Stimulated activated CD8-positive, alpha-beta memory T cell treated with anti-CD3 and anti-CD28 coated beads, Interleukin-15, amount 100 ng/mL, for 24 hours (primary cell): ENCODE measurements at places on chromosomes 13 and 19.
A peak's percentile ranks its signal among the peaks of the same experiment; 100 is the strongest.

- DNase-seq = no peak
These were observed 4.2 kb upstream of the MYH14 start for GRCh38 chr19:50199259-50199555.

DNA sequence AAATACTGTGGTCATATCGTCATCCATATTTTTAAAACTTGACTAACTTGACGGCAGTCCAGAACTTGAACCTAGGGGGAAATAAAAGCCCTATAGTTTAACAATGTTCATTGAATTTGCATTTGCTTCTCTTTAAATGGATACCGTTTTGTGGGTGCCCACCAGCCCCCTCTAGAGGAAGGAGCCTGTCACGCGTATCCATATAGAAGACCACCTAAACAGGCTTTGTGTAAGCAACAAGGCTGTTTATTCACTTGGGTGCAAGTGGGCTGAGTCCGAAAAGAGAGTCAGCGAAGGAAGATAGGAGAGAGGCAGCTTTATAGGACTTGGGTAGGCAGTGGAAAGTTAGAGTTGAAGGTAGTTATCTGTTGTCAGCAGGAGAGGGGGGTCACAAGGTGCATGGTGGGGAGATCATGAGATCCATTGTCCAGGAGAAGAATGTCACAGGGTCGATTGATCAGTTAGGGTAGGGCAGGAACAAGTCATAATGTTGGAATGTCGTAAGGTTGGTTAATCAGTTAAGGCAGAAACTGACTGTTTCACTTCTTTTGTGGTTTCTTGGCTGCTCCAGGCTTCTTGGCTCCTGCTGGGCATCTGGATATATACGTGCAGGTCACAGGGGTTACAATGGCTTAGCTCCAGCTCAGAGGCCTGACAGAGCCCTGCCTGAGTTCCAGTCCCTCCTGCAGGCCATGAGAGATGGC, 42.5 kb upstream of the ANKRD10 start:
- DNase-seq = no peak

DNA sequence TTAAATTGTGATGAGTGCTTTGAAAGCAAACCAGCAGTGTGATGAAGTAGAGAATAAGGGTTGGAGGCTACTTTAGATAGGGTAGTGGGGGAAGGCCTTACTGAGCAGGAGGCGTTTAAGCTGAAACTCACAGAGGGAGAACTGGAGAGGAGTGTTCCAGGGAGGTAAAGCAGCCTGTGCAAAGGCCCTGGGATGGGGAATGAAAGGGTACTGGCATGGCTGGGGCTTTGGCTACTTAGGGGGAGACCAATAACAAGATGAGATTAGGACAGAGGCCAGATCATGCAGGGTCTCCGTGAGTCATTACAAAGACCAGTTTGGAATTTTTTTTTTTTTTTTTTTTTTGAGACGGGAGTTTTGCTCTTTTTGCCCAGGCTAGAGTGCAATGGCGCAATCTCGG, 1.1 kb downstream of the PPP5C start:
- no peak for DNase-seq

- peak; percentile 92 for DNase-seq
These were observed at the start of gene MAP2K2 for GRCh38 chr19:4123615-4124568. TSS of gene MAP2K2 (minus strand) at chr19:4124122. CDS start at chr19:4123875, 247 bp downstream.
